ENCODE measurements at places on chromosomes 2 and 18.

DNA sequence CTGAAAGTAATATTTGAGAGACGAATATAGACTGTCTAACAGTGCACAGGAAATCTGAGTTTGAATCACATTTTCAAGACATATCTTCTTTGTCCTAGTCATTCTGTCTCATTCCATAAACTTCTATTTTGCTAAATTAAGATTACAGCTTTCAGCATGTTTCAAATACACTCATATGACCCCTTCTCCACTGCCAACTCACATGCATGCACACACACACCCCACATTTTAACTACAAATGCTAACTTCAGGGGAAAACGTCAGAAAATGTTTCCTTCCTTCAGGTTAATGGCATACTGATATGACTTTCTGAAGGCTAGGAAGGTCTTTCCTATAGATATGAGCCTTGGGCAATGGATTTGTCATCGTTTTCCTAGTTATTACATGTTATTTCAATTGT lies 373.7 kb downstream of the RBM43 start:
- no peak for DNase-seq

GRCh38 chr2:216004697-216005283 lies 8.6 kb downstream of the MREG start:
- DNase-seq: no peak

DNA sequence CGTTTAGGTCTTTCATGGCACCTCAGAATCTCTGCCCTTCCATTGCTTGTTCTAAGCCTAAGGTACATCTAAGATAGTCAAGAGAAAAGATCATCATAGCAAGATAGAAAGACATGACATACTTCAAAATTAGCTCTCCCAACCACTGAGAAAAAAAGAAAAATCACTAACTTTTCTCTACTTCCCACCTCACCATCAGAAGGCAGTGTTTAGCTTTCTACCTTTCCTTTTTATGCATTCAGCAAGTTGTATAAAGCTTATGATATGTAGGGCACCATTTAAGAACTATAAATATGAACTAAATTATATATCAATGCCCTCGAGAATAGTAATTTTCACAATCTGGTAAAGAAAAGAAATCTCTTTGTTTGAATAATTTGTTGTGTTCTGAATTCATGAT lies 331.8 kb upstream of the VWC2L start:
- no peak for DNase-seq

DNA sequence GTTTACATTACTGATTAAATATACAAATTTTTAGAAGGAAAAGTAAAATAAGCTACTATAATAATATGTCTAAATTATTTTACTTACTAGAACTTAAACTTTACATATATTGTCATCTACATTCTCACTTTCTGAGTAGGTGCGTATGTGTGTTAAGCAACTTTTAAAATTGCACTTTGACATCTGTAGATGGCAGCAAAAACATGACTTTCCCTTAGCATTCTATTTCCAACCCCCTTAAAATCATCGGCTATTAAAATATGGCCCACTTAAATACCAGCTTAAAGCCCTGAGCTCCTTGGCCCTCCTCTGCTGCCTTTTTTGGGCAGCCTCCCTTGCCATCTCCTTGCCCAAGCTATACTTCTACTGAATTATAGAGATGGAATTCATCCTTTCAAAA lies 78.0 kb downstream of the UPP2 start:
- DNase-seq: no peak

DNA sequence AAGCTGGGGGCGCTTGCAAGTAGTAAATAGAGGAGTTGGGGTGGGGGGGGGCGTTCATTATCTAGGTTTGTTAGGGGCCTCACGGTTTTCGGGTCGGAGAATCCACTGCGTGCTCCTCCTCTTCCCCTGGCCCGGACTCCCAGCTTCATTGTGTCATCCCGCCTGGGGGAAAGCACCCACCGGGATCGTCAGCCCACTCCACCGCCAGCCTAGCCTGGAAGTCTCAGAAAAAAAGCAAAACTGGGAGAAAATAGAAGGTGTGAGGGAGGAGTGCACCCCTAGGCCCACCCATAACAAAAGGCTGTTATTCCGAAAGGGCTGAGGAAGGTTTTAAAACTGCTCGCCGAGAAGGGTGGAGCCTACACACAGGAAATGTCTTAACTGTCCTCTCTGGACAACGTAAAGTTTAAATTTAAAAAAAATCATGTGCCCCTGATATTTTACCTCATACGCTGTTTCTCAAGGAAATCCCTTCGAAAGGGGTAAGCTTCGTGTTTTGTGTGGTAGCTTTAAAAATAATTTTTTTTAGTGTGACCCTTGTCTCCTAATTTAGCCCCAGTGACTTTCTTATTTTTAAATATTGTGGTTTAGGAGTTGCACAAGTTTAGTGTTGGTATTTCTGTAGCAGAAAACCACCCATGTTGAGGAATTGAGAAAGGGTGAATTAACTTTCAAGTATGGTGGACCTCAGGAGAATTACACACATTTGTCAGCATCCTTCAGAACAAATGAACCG lies 104.2 kb downstream of the SPTBN1 start:
- DNase-seq: no peak

DNA sequence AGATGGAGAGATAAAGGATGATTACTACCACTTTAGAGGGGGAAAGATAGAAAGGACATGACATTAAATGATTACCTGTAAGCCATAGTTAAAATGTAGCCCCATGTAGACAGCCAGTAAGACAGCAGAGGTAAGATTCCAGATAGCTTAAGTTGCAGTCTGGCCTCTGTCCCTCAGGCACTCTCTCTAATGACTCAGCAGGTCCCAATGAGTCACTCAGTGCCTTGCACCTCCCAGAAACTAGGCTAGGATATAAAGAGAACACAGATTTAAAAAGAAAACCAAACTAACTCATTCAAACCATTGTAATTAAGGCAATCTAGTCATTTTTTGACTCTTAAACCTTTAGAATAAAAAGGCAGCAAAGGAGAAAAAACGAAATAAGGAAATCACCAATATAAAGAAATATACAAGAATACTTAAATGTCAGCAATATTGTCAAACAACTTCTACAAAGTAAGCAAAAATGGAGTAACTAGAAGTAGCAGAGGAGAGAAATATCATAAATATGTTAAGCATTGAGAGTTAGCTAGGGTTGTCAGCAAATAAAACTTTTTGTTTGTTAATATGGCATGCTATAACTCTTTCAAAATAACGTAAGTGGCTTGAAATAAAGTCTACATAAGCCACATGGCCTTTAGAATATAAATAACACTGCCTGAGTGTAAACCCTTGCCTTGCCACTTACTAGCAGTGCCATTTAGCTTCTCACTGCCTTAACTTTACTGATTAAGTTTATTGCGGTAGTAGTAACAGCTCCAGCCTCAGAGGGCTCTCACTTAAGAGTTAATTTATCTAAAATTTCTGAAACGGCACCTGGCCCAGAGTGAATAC lies 48.5 kb downstream of the SOCS6 start:
- peak; percentile 49 for DNase-seq

GRCh38 chr2:177816766-177817165 lies 255.8 kb downstream of the PDE11A start:
- DNase-seq: no peak

DNA sequence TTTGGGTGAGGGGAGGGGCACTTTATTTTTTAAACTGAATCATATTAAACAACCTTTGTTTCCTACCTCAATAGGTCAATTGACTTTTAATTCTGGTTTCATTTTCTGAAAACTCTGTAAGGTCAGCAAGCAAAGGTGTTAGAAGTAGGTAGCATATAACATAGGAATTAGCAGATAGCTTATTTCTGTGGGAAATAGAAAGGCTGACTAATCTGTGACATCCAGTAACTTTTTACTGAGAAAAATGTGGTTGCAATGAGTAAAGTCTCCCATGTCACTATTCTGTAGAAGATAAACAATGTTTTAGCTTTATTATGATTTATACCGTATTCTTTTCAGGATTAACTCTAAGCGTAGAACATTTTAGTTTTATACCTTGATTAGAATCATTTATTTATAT lies 240.4 kb downstream of the PLCL1 start:
- no peak for DNase-seq

- no peak for DNase-seq
Measured at GRCh38 chr2:45047301-45047700, 38.0 kb upstream of the SIX2 start.

DNA sequence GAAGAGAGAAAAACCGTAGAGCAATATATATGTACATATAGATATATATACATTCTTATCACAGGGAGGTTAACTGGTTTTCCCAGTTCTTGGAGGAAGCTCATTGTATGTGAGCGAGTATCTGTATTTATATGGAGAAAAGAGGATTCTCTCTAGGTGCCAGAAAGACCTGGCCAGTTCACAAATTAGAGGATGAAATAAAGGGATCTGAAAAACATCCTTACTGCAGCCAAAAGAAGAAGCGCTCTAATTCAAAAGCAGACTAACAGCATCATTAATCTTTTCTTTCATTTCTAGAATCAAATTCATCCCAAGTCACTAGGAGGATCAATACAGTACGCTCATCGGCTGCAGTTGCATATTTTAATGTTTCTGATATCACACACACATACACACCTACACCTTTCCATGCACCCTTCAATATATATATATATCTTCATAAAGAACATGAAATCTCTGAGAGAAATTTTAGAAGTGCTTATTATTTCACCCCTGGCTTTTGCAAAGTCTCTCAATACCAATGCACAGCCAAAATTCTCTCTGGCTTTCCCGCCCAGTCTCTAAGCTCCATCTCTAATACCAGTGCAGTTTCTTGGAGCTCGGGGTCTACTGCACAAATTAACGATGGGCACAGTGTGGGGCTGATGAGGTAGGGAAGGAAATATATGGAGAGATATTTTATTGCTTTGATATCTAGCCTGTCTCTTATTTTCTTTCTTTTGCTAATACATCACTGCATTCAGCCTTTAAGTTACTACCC lies 731 bp downstream of the NRXN1 start:
- no peak for DNase-seq

DNA sequence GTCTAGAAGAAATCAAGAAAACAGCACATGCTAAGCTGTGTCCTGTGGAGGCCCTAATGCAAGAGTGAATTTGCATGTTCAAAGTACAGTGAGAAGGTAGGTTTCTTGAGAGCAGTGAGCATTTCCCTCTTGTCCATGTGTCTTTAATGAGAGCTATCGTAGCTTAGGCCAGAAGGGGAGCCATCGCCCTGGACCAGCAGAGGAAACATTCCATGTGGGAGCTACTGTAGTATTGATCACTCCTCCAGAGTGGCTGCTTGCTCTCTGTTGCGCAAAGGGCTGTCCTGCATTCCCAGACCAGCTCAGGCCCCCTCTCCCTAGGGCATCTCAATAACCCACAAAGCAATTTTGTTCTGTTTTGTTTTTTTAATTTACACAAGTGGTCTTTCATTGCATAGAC lies 950.1 kb downstream of the CNTNAP5 start:
- DNase-seq: no peak

DNA sequence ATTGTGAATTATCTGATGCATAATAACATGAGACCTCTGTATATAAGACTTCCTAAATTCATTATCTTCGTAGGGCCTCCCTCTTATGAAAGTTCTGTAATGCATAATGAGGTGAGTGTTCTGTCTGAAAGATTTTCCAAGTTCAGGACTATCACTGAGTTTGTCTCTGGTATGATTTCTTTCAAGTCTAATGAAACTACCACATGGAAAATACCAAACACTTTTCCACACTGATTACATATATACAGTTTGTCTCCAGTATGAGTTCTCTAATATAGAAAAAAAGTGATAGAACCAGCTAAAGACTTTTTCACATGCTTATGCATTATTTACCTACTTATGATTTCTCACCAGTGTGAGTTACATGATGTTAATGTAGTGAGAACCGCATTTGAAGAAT lies 34.7 kb downstream of the CTNNA2 start:
- no peak for DNase-seq

DNA sequence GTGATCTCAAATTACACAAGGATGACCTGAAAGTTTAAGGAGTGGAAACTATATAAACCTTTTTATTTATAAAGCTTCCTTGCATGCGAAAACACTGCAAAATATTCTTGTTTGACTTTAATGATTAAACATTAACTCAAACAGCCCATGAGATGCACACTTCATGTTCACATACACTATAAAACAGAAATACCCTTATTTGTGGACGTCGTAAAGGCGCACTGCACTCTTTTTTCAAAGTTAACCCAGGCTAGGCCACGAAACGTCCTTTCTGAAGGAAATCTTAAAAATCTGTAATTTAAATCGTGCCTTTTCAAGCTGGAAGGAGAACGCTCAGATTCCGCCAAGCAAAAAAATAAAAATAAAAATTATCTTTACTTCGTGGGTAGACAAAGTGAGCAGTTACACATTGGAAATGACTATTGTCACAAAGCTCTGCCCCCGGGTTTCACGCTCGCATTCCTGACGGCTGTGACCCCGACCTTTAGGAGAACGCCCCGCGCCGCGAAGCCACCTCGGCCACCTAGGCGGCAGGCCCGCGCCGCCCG lies 728 bp downstream of the FAM168B start:
- no peak for DNase-seq

GRCh38 chr2:191155608-191156071 lies 4.8 kb upstream of the STAT4 start:
- no peak for DNase-seq

GRCh38 chr2:221571551-221572218 lies 419 bp downstream of the EPHA4 start:
- no peak for DNase-seq

All from NT2/D1 (cell line).